ENCODE measurements at places on chromosomes 3 and 15.
A peak's percentile ranks its signal among the peaks of the same experiment; 100 is the strongest.

DNA sequence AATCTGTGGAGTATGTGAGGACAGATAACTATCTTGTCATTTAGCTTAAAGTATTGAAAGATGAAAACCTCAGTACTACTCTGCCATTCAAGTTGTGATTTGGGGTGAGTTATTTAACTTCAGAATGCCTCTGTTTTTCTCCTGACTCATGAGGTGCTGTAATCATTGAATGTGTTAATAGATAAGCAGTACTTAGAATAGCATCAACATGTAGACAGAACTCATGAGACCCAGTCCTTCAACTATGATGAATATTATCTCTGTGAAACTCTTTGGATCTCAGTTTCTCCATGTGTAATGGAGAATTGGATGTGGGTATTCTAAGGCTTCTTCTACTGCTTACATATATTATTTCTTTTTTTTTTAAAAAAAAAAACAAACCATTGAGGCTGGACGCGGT, 431.4 kb downstream of the GRM7 start:
- no peak for DNase-seq

- no peak for DNase-seq
These were observed 41.6 kb upstream of the MRPS22 start for GRCh38 chr3:139302084-139302800.

GRCh38 chr15:43235536-43235935, 14.7 kb upstream of the EPB42 start:
- DNase-seq: no peak

GRCh38 chr15:55698653-55699052, 44.3 kb downstream of the PRTG start:
- DNase-seq: no peak

- DNase-seq: no peak
These were observed 8.2 kb upstream of the PRKAR2A start for GRCh38 chr3:48855681-48856447.

DNA sequence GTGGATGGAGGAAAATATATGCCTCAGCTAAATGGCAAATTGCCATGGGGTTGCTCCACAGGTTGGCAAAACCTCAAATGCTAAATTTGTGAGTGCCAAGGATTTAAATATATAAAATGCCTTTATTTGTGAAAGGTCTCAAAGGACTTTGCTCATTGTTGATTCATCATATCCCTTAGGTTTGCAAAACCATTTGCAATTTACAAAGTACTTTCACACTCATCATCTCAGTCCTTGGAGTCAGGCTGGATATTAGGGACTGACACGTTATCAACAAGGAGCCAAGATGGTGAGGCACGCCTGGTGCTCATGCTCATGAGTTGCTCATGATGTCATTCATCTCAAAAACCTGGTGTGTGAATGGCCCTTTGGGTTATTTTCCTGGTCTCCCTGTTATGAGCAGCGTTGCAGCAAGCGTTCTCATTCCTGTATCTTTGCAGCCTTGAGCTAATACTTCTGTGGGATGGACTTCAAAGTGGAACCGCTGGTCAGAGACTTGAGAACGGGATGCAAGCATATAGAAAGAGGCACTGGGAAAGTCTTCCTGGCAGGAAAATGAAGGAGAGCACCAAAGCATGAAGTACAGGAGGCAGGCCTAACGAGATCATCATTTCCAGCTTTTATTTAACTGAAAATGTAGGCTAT, 66.0 kb downstream of the MYO1E start:
- no peak for DNase-seq

GRCh38 chr3:181298421-181298820, 308.9 kb upstream of the DNAJC19 start:
- DNase-seq: no peak

DNA sequence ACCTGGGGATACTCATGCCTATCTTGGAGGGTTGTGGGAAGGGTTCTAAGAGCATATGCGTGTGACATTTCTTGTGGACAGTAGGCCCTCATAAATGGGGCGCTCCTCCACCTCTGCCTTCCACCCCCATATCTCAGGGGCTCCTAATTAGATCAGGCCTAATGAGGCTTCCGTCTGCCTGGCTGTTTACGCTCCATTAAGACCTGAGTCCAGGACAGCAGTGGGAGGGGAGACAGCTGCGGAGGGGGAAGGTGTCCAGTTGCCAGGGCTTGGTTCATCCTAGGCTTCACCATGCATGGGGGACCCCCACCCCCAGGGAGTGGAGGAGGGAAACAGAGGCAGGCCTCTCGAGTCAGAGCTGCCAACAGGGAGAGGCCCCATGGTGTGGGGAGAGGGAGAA, 9.3 kb upstream of the LINGO1 start:
- no peak for DNase-seq

- DNase-seq: no peak
These were observed 32.2 kb upstream of the CDCP1 start for GRCh38 chr3:45178183-45179023.

DNA sequence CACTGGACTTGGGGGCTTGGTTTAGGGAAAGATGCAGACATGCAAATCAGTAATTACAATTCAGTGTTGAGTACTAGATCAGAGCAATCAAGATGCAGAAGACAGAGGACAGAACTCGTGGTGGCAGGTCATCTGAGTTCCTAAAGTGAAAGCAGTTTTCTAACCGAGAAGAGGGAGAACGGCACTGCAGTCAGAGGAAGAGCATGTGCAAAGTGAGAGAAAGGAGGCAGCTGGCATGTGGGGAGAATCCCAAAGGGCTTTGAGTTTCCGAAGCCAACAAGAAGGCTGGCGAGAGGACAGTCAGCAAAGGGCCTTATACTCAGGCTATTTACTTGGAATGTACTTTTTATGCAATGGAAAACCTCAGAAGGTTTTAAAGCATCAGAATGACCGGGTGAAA, 87.0 kb downstream of the ANP32A start:
- no peak for DNase-seq

GRCh38 chr3:14534516-14535191, 5.5 kb downstream of the GRIP2 start:
- no peak for DNase-seq

DNA sequence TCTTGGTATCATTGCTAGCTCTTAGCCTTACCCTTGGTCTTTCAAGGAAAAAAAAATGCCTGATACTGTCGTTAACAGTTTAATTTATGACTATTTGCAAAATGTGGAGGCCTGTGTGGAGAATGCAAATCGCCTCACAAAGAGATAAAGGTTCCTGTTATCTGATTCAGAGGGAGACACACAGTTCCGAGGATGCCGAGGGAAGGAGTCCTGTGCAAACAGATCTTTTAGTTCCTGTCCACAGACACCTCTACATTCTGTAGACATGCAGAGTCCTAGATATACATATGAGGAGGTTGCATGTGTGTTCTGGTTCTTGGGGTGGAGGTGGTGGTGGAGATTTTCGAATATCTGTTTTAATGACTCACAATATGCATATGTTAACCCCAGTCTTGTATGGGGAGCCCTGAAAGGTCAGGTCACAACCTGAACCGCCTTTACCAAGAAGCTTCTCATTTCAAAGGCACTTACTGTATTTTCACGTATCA, 5.7 kb downstream of the NR2F2 start:
- DNase-seq: no peak

DNA sequence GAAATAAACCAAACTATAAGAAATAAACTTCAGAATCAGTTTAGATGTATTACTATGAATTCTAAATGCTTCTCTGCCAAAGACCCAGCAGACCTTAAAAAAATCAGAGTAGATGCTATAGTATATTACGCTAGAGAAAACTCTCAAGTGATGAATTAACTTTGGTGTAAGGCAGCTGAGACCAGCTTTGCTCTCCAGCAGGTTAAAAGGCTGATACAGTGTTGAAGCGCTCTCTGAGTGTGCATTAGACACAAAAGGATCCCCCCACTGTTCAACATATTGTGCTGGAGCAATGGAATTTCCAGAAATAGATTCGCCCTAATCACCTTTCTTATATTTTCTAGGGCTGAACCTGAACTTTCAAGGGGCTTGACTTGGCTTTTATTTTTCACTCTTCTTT, 190.0 kb downstream of the EFHB start:
- DNase-seq: no peak

GRCh38 chr3:18825665-18826064, 322.6 kb upstream of the KCNH8 start:
- DNase-seq: no peak

- no peak for DNase-seq
These were observed 6.1 kb downstream of the ZBTB47 start for GRCh38 chr3:42659451-42660130.

DNA sequence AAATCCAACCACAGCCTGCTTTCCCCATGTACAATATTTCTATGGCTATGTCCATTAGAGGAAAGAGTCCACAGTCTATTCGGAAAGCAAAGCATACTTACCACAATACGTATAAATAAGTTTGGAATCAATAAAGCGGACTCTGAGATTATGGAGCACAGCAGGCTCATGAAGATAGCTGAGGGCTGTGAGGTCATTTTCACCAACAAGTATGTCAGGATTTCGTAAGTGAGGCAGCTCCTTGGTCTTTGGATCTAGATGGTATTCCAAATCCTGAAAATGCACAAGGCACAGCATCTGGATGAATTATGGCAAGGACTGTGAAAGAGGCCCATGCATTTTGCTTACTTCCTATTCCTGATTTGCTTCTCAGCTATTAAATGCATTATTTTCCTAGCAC, 100.4 kb downstream of the MYO5A start:
- DNase-seq: no peak

DNA sequence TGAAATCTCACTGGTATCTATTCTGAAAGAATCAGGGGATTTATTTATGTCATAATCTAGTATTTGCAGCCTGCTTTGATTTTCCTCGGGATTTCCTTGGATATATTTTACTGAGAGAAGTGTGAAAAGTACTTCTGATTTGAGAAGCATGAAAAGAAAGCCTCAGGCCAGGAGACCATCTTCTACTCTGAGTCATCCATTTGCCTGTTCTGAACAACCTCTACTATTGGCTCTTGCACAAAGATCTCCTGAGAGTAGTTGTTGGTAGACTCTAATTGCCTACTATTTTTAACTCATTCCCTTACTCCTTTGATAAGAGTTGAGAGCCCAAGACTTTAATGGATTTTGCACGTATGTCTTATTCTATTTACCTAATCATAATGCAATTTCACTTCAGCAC, 318.9 kb downstream of the BCHE start:
- DNase-seq: no peak

DNA sequence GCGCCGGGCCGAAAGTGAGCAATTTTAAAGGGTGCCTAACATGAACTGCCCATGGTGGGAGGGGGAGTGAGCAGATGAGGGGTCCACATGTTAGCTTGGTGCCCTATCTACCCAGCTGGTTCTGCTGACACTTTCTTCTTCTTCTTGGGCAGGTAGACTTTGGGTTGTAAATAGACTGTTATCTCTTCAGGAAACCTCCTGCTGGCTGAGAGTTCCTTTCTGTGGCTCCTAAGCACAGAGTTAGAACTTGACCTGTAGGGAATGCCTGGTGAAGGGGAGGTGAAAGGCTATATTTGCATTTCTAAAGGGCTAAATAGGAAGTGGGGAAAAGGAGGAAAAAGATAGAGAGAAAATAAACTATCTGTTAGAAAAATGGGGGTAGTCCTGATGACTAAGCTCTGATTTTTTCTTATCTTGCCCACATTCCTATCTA, 521.4 kb upstream of the TGFBR2 start:
- no peak for DNase-seq

DNA sequence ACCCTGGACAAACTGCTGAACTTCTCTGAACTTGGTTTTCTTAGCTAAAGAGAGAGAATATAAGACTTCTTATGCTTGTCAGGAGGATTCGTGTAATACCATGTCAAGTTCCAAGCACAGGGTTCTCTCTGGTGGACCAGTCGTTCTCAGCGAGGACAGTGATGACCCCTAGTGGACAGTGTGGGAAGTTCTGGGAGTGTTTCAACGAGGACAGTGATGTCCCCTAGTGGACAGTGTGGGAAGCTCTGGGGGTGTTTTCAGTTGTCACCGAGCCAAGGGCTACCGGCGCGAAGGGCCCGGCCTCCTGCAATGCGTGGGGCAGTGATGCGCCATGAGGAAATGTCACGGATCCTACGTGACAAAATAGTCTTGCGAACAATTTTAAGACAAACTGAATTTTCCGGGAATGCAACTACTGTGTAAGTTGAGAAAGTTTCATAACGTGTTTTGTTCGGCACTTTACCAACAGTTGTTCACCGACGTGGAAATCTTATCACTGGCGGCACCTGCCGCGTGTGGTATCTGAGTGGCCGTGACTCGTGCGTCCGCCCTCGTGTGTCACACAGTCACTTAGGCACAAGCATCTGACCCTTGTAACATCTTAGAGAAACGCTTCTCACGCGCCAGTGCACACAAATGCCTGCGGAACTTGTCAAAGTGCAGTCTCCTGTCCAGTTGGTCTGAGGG, 39.3 kb upstream of the MUC4 start:
- peak; percentile 94 for DNase-seq

- DNase-seq: no peak
These were observed 2.9 kb downstream of the FAM240A start for GRCh38 chr3:46615050-46615775.

- peak; percentile 43 for DNase-seq
These were observed 76.0 kb downstream of the ETFA start for GRCh38 chr15:76235186-76235826.

- DNase-seq: no peak
These were observed 5.3 kb downstream of the DVL3 start for GRCh38 chr3:184160456-184160855.

GRCh38 chr3:72680766-72681165, 167.5 kb downstream of the SHQ1 start:
- DNase-seq: no peak

- no peak for DNase-seq
These were observed 100.8 kb downstream of the FOXP1 start for GRCh38 chr3:71482771-71483170.

DNA sequence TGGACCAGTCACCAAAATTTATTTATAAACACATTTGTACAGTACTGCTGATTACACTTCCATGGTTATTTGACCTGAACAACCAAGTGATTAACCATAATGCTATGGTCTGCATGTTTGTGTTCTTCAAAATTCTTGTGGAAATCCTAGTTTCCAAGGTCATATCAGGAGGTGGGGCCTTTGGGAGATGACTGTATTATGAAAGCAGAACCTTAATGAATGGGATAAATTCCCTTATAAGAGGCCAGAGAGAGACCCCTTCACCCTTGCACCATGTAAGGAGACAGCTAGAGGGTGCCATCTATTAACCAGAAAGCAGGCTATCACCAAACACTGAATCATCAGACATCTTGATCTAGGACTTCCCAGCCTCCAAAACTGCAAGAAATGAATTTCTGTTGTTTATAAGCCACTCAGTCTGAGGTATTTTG, 1.9 kb downstream of the SCAPER start:
- DNase-seq: peak; percentile 42

GRCh38 chr15:74402873-74403587, 30.7 kb downstream of the SEMA7A start:
- DNase-seq: peak; percentile 93

- DNase-seq: no peak
These were observed 3.5 kb downstream of the TBC1D5 start for GRCh38 chr3:17738921-17739320.

Measured in RPMI8226 (cell line).